ENCODE measurements at places on chromosomes 7 and 10.

GRCh38 chr10:50561816-50562215 lies 61.9 kb downstream of the SGMS1 start:
- H3K4me3 ChIP-seq, result no peak overlapping the region
- H3K27me3 ChIP-seq, result no peaks in the 10 kb centered on the region
- H3K36me3 ChIP-seq, result no peaks in the 10 kb centered on the region
- H3K27ac ChIP-seq, result no peak overlapping the region
- no peaks in the 10 kb centered on the region for H3K4me1 ChIP-seq
- DNase-seq, result peak; percentile 52

GRCh38 chr7:137539111-137539715 lies 195.7 kb upstream of the PTN start:
- no peak overlapping the region for H3K27ac ChIP-seq
- H3K4me1 ChIP-seq, result no peaks in the 10 kb centered on the region
- H3K4me3 ChIP-seq, result no peak overlapping the region
- no peaks in the 10 kb centered on the region for H3K27me3 ChIP-seq
- no peaks in the 10 kb centered on the region for H3K36me3 ChIP-seq

DNA sequence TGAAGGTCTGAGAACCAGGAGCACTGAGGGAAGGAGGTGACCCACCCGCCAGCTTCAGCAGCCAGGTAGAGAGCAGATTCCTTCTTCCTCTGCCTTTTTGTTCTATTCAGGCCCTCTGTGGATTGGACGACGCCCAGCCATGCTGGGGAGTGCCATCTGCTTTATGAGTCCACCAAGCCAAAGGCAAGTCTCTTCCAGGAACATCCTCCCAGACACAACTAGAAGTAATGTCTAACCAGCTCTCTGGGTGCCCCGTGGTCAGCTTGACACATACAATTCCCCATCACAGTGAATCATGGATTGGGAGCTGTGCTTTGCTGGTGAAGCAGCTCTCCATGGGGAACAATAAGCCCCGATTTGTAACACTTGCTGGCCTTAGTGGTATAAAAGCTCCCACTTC lies 125.2 kb downstream of the CCDC3 start:
- no peaks in the 10 kb centered on the region for H3K36me3 ChIP-seq
- H3K4me1 ChIP-seq, result no peaks in the 10 kb centered on the region
- no peaks in the 10 kb centered on the region for H3K27me3 ChIP-seq
- no peak for DNase-seq

DNA sequence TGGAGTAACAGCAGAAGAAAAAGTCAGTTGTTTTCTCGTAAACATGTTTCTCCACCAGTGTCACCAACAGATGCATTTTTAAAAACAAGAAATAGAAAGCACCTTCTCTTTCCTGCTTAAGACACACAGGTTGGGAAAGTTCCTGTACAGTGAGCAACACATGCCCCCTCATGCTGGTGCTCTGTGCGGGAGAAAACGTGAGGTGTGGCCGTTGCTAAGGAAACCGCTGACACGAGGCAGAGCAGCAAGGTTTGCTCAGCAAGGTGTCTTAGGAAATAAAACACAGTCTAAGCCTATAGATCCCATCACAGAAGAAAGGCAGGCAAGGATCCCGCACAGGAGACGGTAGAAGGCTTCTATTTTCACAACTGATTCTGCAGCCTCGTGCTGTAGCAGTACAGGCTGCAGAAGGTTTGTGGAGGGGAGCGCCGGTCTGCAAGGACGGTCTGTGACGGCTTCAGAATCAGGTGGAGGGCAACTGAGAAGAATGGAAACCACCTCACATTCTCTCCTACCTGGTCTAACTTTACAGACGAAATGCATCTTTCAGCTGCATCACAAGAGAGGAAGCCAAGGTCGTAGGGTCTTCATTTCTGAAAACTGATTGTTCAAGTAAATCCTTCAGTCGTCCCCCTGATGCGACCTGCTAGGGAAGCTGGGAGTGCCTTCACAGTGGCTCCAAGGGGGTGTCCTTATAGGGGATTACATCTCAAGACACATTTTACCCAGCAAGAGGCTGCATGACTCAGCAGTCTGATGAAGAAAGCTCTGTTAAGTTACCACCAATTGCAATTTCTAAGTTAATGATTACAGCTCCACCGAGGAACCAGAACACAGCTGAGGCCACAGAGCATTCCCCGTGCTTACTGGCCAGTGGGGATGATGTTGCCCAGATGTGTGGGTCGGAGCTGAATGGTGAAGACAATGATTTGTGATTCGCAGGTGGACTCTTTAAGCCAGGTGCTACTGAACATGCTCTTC lies 150.7 kb upstream of the KLF14 start:
- H3K36me3 ChIP-seq, result peaks cover 47% of the 10 kb centered on the region
- H3K27ac ChIP-seq, result no peak overlapping the region
- H3K4me1 ChIP-seq, result no peaks in the 10 kb centered on the region
- DNase-seq, result no peak
- H3K27me3 ChIP-seq, result no peaks in the 10 kb centered on the region

- H3K4me1 ChIP-seq, result no peaks in the 10 kb centered on the region
- no peak overlapping the region for H3K27ac ChIP-seq
- H3K27me3 ChIP-seq, result no peaks in the 10 kb centered on the region
- no peak for DNase-seq
- H3K4me3 ChIP-seq, result no peak overlapping the region
- H3K36me3 ChIP-seq, result no peaks in the 10 kb centered on the region
Measured at GRCh38 chr10:92946491-92946890, 98.2 kb downstream of the EXOC6 start.

DNA sequence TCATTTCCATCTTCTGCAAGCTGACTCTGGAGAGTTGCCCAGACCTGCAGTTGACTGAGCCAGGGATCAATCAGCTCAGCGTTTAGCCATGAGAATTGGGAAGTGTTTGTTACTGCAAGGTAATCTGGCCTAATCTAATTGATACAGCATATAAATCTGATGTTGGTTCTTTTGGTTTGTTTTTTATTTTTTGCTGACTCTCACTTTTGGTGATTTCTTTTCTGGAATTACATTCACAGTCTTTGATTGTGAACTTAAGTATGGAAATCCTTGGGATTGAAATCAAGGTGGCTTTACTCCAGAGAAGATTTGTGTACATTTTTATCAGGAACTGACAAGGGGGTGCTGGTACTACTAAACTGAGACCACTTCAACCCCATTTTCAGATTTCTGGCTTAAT lies 1.7 kb upstream of the GIMAP6 start:
- H3K27ac ChIP-seq, result no peak overlapping the region
- H3K27me3 ChIP-seq, result no peaks in the 10 kb centered on the region
- no peaks in the 10 kb centered on the region for H3K4me1 ChIP-seq
- no peak for DNase-seq
- H3K36me3 ChIP-seq, result no peaks in the 10 kb centered on the region
- H3K4me3 ChIP-seq, result no peak overlapping the region

DNA sequence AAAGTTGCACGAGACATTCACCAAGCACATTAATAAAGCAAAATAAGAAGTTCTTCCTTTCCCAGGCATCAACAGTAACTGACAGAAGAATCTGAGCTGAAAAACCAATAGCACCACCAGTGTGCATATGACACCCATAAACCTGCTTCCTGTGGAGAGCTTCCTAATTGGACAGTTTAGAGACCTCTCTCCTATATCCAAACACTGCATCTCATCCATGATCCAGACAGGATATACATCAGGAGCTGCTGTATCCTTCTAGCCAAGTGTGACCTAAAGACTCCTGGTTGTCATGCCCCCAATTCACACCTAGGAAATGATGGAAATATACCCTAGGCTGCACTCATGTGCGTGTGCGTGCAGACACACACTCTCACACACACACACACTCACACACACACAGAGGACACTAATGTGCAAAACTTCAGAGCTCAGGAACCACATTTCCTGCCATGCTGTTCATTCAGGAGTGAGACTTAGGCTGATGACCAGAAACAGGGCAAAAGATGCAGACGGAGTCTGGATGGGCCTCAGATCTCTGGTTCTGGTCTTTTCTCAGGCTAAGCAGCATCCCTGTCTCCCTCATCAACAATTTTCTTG lies 58.0 kb downstream of the MAP3K8 start:
- DNase-seq, result peak; percentile 67
- H3K4me3 ChIP-seq, result no peak overlapping the region
- no peaks in the 10 kb centered on the region for H3K36me3 ChIP-seq
- peaks cover 91% of the 10 kb centered on the region for H3K4me1 ChIP-seq
- no peaks in the 10 kb centered on the region for H3K27me3 ChIP-seq

DNA sequence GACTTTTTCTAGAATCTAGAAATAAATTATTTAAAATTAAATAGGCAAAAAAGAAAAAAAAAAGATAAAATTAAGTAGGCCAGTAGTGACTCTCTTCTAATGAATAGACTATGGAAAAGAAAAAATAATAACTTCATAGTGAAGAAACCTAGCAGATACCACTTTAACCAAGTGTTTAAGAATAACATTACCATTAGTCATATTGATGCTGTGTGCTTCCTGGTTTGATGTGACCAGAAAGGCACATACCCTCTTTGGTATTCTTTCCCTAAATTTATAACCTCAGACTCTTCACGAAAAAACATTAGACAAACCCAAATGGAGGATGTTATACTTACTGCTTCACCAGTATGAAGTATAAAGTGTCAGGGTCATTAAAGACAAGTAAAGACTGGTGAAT lies 42.6 kb downstream of the KIF20B start:
- no peak overlapping the region for H3K27ac ChIP-seq
- no peak for DNase-seq
- H3K27me3 ChIP-seq, result no peaks in the 10 kb centered on the region
- peaks cover 2% of the 10 kb centered on the region for H3K4me1 ChIP-seq
- peaks cover 5% of the 10 kb centered on the region for H3K36me3 ChIP-seq

GRCh38 chr7:155166673-155167370 lies 96.7 kb downstream of the HTR5A start:
- no peak overlapping the region for H3K4me3 ChIP-seq
- H3K27me3 ChIP-seq, result no peaks in the 10 kb centered on the region
- no peaks in the 10 kb centered on the region for H3K4me1 ChIP-seq
- no peak for DNase-seq
- H3K36me3 ChIP-seq, result no peaks in the 10 kb centered on the region
- no peak overlapping the region for H3K27ac ChIP-seq

DNA sequence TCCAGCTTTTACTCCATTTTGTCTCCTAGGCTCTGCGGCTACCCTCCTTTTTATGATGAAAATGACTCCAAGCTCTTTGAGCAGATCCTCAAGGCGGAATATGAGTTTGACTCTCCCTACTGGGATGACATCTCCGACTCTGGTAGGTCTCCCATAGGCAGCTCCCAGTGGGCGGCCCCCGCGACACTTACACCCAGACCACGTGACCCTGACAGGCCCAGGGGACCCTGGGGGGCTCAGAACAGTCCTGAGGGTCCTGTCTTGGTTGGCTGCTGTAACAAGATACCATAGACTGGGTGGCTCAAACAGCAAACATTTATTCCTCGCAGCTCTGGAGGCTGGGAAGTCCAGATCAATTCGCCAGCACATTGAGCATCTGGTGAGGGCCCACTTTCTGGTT lies 187.3 kb downstream of the CCDC3 start:
- no peak for DNase-seq
- no peaks in the 10 kb centered on the region for H3K4me1 ChIP-seq
- no peaks in the 10 kb centered on the region for H3K27me3 ChIP-seq
- H3K27ac ChIP-seq, result no peak overlapping the region

GRCh38 chr7:47669178-47669891 lies 87.4 kb upstream of the TNS3 start:
- H3K4me1 ChIP-seq, result peaks cover 71% of the 10 kb centered on the region
- no peaks in the 10 kb centered on the region for H3K36me3 ChIP-seq
- H3K4me3 ChIP-seq, result no peak overlapping the region
- peak overlapping the region; percentile 99 for H3K27ac ChIP-seq
- no peaks in the 10 kb centered on the region for H3K27me3 ChIP-seq

DNA sequence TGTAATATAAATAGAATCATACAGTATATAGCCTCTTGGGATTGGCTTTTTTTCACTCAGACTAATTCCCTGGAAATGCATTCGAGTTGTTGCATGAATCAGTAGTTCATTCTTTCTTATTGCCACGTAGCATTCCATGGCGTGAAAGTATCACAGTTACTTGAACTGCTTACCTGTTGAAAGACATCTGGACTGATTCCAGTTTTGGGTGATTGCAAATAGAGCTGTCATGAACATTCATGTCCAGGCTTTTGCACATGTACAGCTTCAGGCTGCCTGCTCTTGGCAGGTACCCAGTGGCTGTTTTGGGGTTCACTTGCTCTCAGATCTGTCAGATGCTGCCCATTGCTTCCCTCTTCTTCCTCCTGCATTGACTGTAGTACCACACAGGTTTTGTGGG lies 54.9 kb downstream of the LRGUK start:
- H3K4me3 ChIP-seq, result no peak overlapping the region
- DNase-seq, result no peak
- H3K27me3 ChIP-seq, result no peaks in the 10 kb centered on the region
- H3K27ac ChIP-seq, result no peak overlapping the region
- H3K4me1 ChIP-seq, result no peaks in the 10 kb centered on the region

DNA sequence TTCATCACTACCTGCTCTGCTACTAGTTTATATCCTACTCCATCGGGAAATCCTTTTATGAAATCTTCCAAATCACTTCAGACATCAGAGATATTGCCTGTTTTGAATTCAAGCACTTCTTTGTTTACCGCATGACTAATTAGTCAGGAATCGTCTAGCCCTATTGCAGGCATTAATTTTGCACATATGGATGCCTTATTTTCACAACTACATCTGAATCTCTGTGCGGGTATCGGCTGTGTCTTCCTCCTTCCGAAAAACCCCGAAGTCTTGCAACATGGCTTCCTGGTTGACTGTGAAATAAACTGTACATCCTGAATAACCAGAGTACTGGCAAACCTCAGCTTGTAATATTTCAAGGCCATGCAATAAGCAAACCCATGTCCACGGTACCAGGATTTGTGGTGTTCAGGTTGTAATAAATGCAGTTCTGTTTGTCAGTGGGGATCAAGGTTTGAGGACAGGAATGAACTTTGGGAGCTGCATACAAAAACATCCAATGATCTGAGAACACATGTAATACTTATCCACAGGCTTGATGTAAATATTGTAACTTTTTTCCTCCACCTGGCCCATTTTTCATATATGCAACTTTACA lies 642.1 kb downstream of the PARD3 start:
- no peak overlapping the region for H3K4me3 ChIP-seq
- no peak for DNase-seq
- no peak overlapping the region for H3K27ac ChIP-seq
- no peaks in the 10 kb centered on the region for H3K4me1 ChIP-seq
- H3K27me3 ChIP-seq, result no peaks in the 10 kb centered on the region

DNA sequence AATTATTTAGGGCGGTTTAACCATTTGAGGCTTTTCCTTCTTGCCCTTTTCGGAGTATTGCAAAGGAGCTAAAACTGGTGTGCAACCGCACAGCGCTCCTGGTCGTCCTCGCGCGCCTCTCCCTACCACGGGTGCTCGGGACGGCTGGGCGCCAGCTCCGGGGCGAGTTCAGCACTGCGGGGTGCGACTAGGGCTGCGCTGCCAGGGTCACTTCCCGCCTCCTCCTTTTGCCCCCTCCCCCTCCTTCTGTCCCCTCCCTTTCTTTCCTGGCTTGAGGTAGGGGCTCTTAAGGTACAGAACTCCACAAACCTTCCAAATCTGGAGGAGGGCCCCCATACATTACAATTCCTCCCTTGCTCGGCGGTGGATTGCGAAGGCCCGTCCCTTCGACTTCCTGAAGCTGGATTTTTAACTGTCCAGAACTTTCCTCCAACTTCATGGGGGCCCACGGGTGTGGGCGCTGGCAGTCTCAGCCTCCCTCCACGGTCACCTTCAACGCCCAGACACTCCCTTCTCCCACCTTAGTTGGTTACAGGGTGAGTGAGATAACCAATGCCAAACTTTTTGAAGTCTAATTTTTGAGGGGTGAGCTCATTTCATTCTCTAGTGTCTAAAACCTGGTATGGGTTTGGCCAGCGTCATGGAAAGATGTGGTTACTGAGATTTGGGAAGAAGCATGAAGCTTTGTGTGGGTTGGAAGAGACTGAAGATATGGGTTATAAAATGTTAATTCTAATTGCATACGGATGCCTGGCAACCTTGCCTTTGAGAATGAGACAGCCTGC lies 3.1 kb downstream of the FZD1 start:
- H3K4me3 ChIP-seq, result peak overlapping the region; percentile 25
- no peak for DNase-seq
- H3K36me3 ChIP-seq, result no peaks in the 10 kb centered on the region
- H3K27me3 ChIP-seq, result no peaks in the 10 kb centered on the region
